ENCODE measurements at places on chromosomes 12 and 14.

- DNase-seq, result no peak
These were observed 218.6 kb upstream of the SYT1 start for GRCh38 chr12:78645956-78646355.

DNA sequence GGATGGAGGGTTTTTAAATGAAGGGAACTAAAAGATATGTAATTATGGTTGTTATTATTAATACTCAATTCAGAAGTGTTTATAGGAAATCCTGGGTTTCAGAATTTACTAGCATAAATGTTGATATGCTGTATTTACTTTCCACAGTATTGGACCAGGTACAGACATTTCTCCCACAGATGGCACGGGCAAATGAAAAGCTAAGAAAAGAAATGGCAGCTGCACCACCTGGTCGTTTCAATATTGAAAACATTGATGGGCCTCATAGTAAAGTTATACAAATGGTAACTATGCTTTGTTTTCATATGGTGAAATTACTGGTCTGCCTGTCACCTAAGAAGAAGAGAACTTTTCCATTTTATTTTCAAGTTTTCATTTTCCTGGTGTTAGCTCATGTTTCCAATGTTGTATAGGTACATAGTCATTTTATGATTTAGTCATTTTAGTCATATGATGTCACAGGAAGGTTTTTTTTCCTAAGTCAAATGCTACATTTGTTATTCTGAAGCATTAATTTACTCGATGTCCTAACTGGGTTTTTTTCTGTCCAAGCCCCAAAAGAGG, 5.5 kb downstream of the NOPCHAP1 start:
- no peak for DNase-seq

DNA sequence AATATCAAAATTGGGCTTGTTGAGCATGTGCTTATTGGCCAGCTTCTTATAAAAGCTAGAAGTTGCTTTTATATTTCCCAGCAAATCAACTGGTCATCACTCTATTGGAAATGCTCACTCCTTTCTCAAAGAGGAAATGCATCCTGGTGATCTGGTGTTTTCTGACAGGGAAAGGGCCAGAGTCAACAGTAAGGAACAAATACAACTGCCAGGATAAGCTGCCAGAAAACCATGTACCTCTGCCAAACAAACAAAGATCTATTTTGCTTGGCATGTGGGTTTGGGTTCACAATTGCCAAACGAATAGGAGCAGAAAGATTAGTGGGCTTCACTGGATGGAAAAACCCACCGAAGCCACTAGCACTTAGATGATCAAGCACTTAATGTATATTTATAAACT, 126.9 kb upstream of the PDZRN4 start:
- DNase-seq, result no peak

GRCh38 chr12:25767606-25768005, 190.9 kb upstream of the RASSF8 start:
- no peak for DNase-seq

GRCh38 chr14:39592116-39592789, 160.0 kb upstream of the FBXO33 start:
- DNase-seq, result no peak
